ENCODE measurements at places on chromosomes 11 and 22. TPM values are rescaled to one million over a fixed set of nuclear protein-coding genes. Genes with fewer than 3 reads are reported as not detected.

DNA sequence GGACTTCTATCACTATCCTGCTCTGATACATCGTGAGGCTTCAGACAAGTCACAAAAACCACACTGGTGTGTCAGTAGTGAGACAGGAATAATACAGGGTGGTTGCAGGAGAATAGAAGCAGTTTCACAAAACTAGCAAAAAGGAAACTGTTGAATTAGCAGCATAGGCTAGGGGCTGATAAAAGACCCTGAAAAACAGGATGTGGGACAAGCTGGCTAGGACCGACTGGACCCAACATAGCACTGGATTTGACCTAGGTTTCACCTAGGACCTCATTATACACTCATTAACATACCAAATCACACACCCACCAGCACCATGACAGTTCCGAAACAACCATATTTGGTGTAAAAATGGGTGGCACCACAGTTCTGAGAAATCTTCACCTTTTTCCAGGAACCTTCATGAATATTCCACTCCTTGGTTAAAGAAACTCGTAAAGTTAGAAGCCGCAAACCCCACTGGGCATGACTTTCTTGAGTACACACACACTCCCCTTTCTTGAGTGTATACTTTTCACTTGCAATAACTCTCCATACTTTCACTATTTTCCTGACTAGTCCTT lies 76.2 kb downstream of the SLC1A2 start:
- H3K27ac ChIP-seq = no peak overlapping the region
- H3K4me3 ChIP-seq = no peak overlapping the region
- H3K4me1 ChIP-seq = no peaks in the 10 kb centered on the region
- DNase-seq = no peak
- no peaks in the 10 kb centered on the region for H3K27me3 ChIP-seq

- no peak for DNase-seq
- no peaks in the 10 kb centered on the region for H3K27me3 ChIP-seq
- H3K4me3 ChIP-seq = no peak overlapping the region
- no peaks in the 10 kb centered on the region for H3K4me1 ChIP-seq
Measured at GRCh38 chr11:45502226-45502545, 163.2 kb downstream of the CHST1 start.

- no peaks in the 10 kb centered on the region for H3K36me3 ChIP-seq
- H3K27me3 ChIP-seq = no peaks in the 10 kb centered on the region
- no peak overlapping the region for H3K4me3 ChIP-seq
- H3K4me1 ChIP-seq = peaks cover 24% of the 10 kb centered on the region
Measured at GRCh38 chr11:111419641-111420327, 40.7 kb upstream of the POU2AF1 start.

GRCh38 chr11:55847453-55847852 lies 8.9 kb downstream of the OR5D16 start:
- H3K36me3 ChIP-seq = no peaks in the 10 kb centered on the region
- no peak overlapping the region for H3K4me3 ChIP-seq
- no peak for DNase-seq
- no peak overlapping the region for H3K27ac ChIP-seq
- no peaks in the 10 kb centered on the region for H3K27me3 ChIP-seq
- H3K4me1 ChIP-seq = no peaks in the 10 kb centered on the region

GRCh38 chr22:46299101-46299500 lies 2.4 kb downstream of the GTSE1 start:
- DNase-seq = no peak
- no peak overlapping the region for H3K4me3 ChIP-seq
- H3K27ac ChIP-seq = no peak overlapping the region
- H3K4me1 ChIP-seq = peaks cover 5% of the 10 kb centered on the region
- no peaks in the 10 kb centered on the region for H3K27me3 ChIP-seq

- H3K4me1 ChIP-seq = no peaks in the 10 kb centered on the region
- H3K27ac ChIP-seq = no peak overlapping the region
- no peaks in the 10 kb centered on the region for H3K27me3 ChIP-seq
- H3K36me3 ChIP-seq = no peaks in the 10 kb centered on the region
Measured at GRCh38 chr11:5719703-5720495, 16.3 kb upstream of the OR56B1 start.

DNA sequence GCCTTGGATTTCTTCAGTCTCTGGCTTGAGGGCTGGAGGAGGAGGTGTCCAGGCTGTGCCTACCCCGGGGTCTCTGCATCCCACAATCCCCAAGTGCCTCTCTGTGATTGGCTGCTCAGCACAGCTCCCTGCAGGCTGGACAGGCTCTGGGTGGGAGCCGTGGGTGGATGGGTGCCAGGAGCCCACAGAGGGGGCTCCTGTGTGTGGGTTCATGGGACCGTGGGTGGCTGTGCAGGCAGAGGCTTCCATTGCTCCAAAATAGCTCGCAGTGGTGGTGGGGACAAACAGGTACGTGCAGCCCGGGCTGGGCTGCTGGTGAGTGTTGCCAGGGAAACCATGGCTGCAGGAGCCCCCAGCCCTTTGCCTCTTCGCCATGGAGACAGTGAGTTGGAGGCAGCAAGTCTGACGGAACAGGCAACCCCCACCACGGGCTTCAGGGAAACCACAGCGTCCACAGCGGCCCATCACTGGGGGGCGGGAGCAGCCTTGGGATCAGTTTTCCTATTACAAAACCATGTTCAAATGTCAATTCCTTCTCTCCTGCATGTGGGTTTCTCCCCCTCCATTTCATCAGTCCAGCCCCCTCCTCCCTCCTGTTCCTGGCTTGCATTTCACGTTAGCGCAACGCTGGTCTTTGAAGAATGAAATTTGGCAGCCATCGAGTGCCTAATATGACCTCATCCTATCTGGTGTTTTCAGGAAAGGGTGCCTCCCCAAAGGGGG lies 155.2 kb downstream of the TRIM29 start:
- H3K4me3 ChIP-seq = no peak overlapping the region
- H3K36me3 ChIP-seq = no peaks in the 10 kb centered on the region
- H3K4me1 ChIP-seq = no peaks in the 10 kb centered on the region
- no peak for DNase-seq

DNA sequence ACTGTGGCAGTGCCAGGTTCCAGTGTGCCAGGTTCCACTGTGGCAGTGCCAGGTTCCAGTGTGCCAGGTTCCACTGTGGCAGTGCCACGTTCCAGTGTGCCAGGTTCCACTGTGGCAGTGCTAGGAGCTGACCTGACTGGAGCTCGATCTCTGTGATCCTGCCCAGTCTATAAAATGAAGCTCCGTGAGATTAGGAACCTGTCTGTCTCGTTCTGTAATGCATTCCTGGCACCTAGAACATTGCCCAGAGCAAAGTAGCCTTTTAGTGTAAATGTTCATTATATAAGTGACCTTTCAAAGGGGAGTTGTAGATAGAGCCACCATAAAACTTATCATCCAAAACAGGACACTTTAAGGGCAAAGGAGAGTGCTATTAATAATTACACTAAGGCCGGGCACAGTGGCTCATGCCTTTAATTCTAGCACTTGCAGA lies 36.0 kb downstream of the ART5 start:
- H3K36me3 ChIP-seq = no peaks in the 10 kb centered on the region
- no peaks in the 10 kb centered on the region for H3K4me1 ChIP-seq
- no peaks in the 10 kb centered on the region for H3K27me3 ChIP-seq
- H3K27ac ChIP-seq = no peak overlapping the region
- no peak overlapping the region for H3K4me3 ChIP-seq
- no peak for DNase-seq

- no peak for DNase-seq
- no peak overlapping the region for H3K27ac ChIP-seq
- no peaks in the 10 kb centered on the region for H3K4me1 ChIP-seq
Measured at GRCh38 chr11:133443206-133443747, 89.0 kb downstream of the OPCML start.

DNA sequence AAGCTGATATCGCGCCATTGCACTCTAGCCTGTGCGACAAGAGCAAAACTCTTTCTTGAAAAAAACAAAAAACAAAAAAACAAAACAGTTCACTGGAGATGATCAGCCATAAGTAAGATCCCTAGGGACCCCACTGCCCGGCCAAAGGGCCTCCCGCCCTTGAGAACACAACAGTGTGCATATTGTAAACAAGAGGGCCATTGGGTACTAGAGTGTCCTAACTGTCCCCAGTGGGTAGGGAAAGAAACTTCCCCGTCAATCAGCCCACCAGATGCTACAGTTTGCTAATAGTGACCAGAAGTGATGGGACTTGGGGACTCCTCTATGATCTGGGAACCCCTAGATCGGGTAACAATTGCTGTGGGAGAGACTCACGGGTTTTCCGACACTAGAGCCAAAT lies 3.7 kb upstream of the ACY3 start:
- DNase-seq = no peak
- no peak overlapping the region for H3K4me3 ChIP-seq
- H3K4me1 ChIP-seq = no peaks in the 10 kb centered on the region
- H3K27me3 ChIP-seq = no peaks in the 10 kb centered on the region

- no peaks in the 10 kb centered on the region for H3K27me3 ChIP-seq
- H3K36me3 ChIP-seq = no peaks in the 10 kb centered on the region
- no peak overlapping the region for H3K27ac ChIP-seq
Measured at GRCh38 chr11:34707462-34707840, 86.6 kb downstream of the EHF start.

GRCh38 chr22:47582067-47582466 lies 819.6 kb downstream of the TBC1D22A start:
- H3K27ac ChIP-seq = no peak overlapping the region
- H3K36me3 ChIP-seq = no peaks in the 10 kb centered on the region
- H3K4me1 ChIP-seq = no peaks in the 10 kb centered on the region

DNA sequence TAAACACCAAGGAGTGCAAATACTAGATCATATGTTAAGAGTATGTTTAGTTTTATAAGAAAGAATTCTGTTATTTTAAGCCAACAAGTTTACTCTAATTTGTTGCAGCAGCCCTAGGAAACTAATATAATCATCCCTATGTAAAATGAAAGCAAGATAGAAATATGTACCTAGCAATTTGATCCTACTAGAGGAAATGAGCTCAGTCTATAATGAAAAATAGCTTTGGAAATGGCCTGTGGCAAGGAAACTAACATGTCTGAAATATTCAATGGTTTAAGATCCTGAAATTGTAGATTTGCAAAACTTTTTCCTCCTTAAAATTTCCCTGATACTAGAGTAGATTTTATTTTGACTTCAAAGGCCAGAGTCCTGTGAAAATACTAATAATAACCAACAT lies 112.7 kb upstream of the SLC5A12 start:
- no peaks in the 10 kb centered on the region for H3K4me1 ChIP-seq
- no peaks in the 10 kb centered on the region for H3K27me3 ChIP-seq
- H3K4me3 ChIP-seq = no peak overlapping the region
- H3K36me3 ChIP-seq = no peaks in the 10 kb centered on the region
- DNase-seq = no peak

DNA sequence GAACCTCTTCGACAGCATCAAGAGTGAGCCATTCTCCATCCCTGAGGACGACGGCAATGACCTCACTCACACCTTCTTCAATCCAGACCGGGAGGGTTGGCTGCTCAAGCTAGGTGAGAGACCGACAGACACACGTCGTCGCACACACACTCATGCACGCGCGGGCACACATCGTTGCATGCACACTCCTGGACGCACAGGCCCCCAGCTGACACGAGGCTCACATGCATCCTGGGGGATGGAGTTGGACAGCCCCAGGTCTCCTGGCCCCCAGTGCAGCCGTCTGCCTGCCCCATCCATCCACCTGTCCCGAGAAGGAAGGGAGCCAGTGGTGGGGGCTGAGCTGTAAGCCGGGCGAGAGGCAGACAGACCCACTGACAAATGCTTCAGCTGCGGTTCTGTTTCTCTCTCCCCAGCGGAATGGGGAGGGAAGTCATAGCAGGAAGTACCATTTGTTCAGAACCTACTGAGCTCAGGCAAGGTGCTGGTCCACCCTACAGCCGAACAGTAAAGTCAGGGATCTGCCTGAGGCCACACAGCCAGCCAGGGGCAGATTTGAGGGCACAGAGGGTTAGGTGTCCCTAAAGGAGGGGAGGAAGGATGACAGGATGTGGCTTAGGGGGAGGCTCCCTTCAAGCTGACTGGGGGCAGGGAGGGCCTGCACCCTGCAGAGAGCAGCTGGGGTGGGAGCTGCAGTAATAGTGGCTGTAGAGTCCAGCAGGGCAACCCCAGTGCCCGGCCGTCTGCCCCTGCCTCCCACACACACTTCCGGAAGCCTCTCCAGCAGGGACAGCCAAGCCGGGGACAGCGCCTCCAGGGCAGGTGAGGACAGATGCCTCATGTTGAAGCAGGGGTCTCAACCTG lies 27.1 kb downstream of the CYTH4 start:
- peaks cover 3% of the 10 kb centered on the region for H3K4me1 ChIP-seq
- no peaks in the 10 kb centered on the region for H3K27me3 ChIP-seq
- H3K27ac ChIP-seq = no peak overlapping the region
- H3K4me3 ChIP-seq = no peak overlapping the region
- H3K36me3 ChIP-seq = no peaks in the 10 kb centered on the region
- no peak for DNase-seq

GRCh38 chr11:97136067-97136466 lies 746.3 kb downstream of the JRKL start:
- H3K36me3 ChIP-seq = no peaks in the 10 kb centered on the region
- H3K4me1 ChIP-seq = no peaks in the 10 kb centered on the region
- DNase-seq = no peak
- no peak overlapping the region for H3K4me3 ChIP-seq
- no peaks in the 10 kb centered on the region for H3K27me3 ChIP-seq
- H3K27ac ChIP-seq = no peak overlapping the region

DNA sequence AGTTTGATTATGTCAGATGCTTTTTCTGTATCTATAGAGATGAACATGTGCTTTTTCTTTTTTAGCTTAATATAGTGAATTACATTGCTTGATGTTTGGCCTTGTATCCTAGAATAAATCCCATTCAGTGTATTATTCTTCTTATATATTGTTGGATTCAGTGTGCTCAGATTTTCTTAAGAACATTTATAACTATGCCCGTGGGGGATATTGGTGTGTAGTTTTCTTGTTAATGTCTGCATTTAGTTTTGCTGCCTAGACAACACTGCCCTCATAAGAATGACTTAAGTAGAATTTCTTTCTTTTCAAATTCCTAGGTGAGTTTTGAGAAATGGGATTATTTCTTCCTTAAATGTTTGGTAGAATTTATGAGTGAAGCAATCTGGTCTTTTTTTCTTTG lies 98.5 kb downstream of the TMEM135 start:
- H3K36me3 ChIP-seq = no peaks in the 10 kb centered on the region
- no peaks in the 10 kb centered on the region for H3K27me3 ChIP-seq
- no peak overlapping the region for H3K27ac ChIP-seq
- no peaks in the 10 kb centered on the region for H3K4me1 ChIP-seq

Gene GPHA2
- 0.69 TPM for total RNA-seq

Gene PLXNB2
- 239 TPM for total RNA-seq

Gene MUC5AC
- not detected for total RNA-seq

Gene MMP3
- not detected for total RNA-seq

Gene OR52L1
- total RNA-seq = not detected

Gene PNPLA5
- not detected for total RNA-seq

Gene KRTAP5-11
- not detected for total RNA-seq

Gene MFRP
- not detected for total RNA-seq

Gene SPON1
- 18.3 TPM for total RNA-seq

Gene CRYBB2
- not detected for total RNA-seq

Gene SLC25A18
- 1.5 TPM for total RNA-seq

Gene POU2AF3
- 8.9 TPM for total RNA-seq

Gene VWCE
- 17.2 TPM for total RNA-seq

Data from ovary (tissue), 10 donors.